ENCODE measurements at places on chromosomes 2 and 18.

DNA sequence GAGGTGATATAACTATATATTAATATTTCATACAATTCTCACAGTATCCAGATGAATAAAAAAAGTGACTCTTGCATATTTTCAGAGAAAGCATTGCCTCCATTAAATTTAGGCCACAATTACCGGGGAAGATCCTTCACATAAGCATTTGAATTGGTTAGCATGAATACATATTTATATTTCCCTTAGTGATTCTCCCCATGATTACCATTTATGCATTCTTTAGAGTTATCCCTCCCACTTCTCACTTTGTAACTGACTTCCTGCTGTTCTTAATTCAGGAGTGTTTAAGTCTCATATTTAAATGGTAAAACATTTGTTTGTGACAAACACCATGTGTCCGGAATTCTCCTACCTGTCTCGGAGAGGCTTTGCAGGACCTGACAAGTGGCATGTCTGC lies 523.4 kb downstream of the CCDC85A start:
- no peak for DNase-seq

DNA sequence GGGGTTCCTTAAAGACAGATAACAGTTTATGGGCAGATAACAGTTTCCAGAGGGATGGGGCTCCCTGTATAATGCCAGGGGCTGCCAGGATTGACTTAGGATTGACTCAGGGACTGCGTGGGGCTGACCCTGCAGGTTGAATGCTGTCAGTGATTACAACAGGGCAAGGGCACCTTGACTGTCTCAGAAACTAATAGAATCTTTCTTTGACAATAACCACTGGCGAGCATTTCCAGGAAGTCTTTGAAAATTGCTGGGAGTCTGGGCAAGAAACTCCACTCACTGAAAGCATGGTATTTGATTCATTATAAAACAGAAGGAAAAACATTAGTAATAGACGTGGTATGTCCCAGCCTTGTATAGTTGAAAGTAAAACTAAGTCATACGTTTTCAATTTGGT lies 101.0 kb downstream of the GPD2 start:
- DNase-seq, result no peak

GRCh38 chr18:47141289-47141688 lies 9.0 kb downstream of the HDHD2 start:
- no peak for DNase-seq

DNA sequence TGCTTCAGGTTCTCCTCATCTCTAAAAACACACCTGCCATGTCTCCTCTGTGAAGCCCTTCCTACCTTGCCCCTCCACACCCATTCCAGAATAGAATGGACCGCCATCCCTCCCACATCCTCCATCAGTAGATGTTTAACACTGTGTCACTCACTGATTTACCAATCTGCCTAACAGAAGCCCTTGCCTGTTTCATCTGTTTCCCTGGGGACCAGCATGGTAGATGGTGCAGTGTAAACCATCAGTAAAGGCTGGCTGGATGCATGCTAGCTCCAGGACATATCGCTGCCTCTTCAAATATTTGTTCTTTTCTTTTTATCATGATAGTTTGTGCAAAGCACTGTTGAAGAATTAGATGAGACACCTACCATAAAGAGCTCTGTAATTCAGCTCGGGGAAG lies 271.4 kb downstream of the PIEZO2 start:
- no peak for DNase-seq

GRCh38 chr2:205684871-205685313 lies 2.6 kb downstream of the NRP2 start:
- no peak for DNase-seq

GRCh38 chr2:242041816-242042215 lies 172.3 kb downstream of the RTP5 start:
- no peak for DNase-seq

GRCh38 chr2:227340106-227340505 lies 15.1 kb downstream of the MFF start:
- no peak for DNase-seq

- no peak for DNase-seq
Observed at GRCh38 chr2:19893520-19894133, 8.2 kb downstream of the TTC32 start.

DNA sequence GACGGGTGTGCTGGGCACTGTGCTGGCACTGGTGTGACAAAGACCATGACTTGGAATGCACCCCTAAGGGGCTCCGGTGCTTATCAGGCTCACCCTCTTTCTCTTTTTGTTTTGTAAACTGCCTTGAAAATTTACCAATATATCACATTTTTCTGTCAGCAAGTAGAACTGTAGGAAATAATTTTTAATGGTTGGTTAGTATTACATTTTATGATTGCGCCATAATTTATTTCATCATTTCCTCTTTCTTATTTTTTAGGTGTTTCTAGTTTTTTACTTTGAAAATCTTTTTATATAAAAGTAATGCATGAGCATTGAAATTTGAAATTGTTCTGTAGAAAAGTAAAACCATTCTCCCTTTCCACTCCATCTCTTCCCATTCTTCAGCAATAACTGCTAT lies 100.9 kb downstream of the MMADHC start:
- no peak for DNase-seq

DNA sequence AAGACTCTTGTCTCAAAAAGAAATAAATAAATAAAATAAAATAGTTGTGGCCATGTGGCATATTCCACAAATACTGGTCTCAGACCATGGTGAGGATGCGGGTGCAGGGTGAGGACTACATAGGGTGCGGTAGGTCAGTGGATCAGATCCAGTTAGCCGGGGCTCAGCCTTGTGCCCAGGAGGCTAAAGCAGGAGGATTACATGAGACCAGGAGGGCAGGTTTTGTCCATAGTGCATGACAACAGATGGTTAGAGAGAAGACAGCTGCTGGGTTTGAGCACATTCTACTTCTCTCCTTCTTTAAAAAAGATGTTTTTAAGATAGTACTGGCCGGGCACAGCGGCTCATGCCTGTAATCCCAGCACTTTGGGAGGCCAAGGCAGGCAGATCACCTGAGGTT lies 12.8 kb upstream of the PSD4 start:
- peak; percentile 35 for DNase-seq

GRCh38 chr2:52510432-52510831 lies 1257.2 kb upstream of the CHAC2 start:
- DNase-seq, result no peak

DNA sequence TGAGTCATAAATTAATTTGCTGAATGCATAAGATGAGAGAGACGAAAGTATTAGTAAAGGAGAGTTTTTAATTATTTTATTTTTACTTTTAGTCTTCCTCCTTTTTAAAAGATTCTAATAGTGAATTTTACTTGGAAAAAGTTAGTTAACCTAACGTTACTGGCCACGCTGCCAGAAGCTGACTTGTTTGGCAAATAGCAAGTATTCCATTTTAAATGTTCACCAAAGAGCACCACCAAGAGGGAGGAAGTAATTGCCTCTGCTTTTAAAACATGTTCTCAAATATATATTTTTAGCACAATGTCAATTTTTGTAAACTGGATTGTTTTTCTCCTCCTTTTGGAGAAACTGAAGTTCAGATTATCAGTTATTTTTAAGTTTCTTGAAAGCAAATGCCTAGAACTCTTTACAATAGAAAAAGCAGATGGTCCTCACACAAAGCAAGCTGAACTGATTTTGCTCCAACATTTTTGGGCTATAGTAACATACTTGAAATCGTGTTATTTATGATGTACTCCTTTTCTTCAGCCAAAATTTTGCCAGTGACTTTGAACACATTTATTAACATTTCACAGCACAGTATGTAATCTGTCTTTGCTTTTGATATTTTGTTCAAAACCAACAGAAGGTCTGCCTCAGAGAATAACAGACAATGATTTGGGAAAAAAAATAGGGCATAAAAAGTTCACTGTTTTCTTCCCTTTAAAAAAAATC lies 1311.0 kb upstream of the FAM98A start:
- DNase-seq, result no peak

- DNase-seq, result no peak
Observed at GRCh38 chr2:86617153-86617552, 6.5 kb downstream of the RNF103 start.

DNA sequence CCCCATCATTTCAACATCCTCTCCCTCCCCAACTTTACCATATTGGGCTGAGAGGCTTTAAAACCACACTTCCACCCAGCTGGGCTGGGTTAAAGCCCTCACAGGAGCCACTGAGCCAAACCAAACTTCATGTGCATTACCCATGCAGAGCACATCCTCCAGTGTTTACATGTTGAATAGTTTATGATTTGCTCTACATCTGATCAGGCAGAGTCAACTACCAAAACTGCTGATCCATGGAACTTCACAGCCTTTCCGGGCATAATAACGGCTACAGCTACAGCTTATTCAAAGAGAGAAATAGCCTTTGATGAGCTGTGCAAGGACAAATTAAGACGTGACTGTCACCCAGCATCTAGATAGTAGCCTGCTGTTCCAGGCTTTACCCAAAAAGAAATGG lies 39.0 kb downstream of the MAIP1 start:
- no peak for DNase-seq

- peak; percentile 23 for DNase-seq
Observed at GRCh38 chr2:129777762-129778583, 201.5 kb upstream of the RAB6C start.

DNA sequence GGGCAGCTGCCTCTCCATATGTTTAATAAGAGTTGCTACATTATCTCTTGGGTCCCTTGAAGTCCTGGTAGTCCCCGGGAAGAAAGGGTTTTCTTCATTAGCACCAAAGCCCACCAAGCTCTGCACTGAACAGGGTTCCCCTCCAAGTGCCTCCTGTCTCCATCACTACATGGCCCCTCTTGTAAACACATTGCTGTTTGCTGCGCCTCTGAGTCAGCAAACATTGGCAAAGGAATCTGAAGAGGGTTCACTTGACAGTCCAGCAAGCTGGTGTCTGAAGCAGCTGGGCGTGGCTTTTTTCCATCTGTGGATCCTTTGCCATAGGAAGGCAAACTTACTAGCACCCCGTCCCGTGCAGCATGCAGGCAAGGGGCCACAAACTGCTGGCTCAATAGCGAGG lies 82.8 kb downstream of the TEX51 start:
- DNase-seq, result no peak

DNA sequence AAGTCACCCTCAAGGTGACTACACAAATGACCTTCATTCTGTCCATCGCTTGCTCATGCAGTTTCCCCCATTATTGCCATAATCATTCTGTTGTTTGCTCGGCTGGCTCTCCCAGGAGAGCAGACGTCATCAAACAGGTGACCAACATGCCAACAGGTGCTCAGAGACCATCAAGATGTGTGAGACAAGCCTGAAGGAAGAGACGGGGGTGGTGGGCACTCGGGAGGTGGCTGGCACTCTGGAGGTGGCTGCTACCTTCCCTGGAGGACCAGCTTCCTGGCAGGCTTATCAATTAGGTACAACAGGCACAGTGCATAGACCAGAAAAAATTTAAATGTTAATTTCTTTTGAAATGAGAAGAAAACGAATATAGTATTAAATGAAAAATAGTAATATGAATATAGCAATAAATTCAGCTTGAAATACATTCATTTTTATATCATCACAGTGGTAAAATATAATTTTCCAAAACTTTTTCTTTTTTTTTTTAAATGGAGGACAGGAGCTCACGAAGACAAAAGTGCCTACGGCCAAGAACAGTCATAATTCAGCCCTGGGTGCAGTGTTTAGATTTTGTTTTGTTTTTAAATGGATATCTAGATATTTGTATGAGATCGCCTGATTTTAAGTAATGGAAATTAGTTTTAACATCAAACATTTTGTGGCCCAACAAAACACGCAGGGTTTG lies 16.9 kb upstream of the HAAO start:
- DNase-seq, result peak; percentile 46

DNA sequence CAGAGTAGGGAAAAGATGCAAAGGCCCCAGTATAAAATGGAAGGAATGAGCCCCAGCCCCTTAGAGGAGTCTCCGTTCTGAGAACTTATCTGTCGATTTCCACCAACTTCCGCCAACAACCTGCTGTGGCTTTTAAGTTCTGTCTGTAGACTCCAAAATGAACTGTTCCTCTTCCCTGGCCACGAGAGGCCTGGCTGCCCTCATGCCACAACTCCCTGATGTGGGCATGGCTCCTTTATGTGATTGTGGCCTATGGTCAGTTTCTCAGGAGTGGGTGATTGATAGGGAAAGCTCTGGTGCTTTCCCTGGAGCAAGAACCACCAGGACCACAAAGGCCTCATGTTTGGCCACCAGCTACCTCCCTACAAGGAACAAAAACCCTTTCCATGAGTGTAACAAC lies 18.8 kb upstream of the CD207 start:
- peak; percentile 22 for DNase-seq

DNA sequence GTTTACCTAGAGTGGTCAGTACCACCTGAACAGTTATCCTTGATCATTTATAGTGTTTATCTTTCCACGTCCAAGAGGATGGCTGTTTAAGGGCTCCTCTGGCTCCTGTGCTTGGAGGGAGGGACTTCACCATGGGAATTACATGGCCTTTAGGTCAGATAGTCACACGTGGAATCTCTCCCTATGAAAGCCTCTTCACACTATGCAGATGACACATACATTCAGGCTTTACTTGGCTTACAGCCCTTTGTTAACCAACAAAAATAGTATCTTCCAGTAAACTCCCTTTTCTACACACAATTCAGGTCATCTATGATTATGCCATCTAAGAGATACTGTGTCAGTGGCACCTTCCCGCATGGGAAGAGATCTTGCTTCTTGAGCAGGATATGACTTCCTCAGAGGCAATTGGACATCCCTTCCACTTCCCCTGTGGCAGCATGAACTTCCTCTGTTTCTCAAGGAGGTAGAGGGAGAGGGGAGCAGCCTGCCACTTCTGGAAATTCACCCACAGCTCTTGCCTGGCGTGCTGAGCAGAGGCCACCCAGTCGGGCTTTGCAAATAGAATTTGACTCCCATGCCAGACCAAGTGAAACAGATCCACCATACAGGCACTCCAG lies 53.5 kb downstream of the COLEC12 start:
- DNase-seq, result no peak

DNA sequence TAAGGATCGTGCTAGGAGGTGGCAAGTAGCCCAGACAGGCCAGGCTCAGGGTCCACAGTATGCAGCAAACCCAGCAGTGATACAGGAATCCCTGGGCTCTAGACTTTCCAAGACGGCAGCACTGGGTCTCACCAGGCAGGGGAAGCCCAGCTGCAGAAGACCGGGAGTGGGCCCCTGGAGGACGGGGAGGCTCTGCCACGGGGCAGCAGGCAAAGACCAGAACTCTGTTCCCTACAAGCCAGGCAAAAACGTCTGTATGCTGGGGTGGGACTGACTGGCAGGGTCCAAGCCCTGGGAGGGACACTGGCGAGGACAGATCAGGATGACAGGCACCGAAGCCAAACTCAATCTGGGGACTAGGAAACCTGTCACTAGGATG lies 98.9 kb upstream of the SEC11C start:
- no peak for DNase-seq

- DNase-seq, result no peak
Observed at GRCh38 chr2:963876-964275, 13.2 kb downstream of the SNTG2 start.

DNA sequence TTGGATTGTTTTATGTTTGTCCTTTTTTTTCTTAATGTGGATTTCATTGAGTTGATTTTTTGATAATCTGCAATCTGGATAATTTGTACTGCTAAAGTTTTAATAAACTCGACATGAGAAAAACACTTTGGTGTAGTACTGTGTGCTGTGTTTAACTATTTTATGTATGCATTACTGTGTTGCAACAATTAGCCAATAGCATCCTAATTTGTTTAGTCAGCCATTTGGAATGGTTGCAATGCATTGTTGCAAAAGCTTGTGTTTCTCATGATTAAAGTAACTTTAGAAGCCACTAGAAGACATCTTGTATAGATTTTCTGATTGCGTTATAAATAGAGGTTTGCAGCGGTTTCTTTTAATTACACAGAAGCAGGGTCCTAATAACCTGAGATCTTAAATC lies 53.5 kb downstream of the PPIG start:
- DNase-seq, result no peak

GRCh38 chr2:235551965-235552364 lies 58.1 kb downstream of the AGAP1 start:
- peak; percentile 38 for DNase-seq

GRCh38 chr18:26971409-26971808 lies 105.9 kb upstream of the AQP4 start:
- no peak for DNase-seq

All from H1 (cell line).